NCI-H1436 (cell line): ENCODE measurements at places on chromosomes 6 and 20.

DNA sequence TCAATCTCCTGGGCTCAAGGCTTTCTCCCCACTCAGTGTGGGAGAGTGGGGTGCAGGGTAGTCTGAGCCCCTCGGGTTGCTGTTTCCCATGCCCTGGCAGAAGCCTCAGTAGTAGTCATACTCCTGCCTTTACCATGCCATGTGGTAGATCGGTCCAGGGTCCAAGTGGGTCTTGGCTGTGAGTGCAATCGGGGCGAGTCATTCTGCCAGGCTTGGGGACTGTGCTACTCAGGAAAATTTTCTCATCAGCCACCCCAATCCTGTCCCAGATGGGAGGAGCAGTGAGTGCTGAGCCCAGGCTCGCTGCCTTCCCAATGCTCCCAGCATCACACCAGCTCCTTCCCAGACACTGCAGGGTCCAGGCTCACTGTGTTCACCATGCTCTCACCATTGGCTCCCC, 10.7 kb upstream of the RAET1L start:
- no peak for DNase-seq

DNA sequence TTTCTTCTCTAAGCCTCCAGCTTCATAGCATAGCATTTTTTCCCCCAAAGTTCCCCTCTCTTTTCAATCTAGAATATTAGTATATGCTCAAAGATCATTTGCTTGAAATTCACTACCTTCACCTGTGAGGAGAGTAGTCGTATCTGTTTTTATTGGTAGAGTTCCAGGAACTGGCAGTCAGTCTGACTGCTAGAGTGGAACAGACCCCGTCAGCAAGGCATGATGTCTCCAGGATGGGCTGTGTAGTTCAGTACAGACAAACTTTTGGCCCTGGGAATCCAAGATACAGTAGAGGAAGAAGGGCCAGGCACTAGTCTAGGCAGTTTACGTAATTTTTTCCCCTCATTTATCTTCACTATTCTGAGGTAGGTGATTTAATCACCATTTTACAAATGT, 29.1 kb downstream of the RALY start:
- DNase-seq = no peak

DNA sequence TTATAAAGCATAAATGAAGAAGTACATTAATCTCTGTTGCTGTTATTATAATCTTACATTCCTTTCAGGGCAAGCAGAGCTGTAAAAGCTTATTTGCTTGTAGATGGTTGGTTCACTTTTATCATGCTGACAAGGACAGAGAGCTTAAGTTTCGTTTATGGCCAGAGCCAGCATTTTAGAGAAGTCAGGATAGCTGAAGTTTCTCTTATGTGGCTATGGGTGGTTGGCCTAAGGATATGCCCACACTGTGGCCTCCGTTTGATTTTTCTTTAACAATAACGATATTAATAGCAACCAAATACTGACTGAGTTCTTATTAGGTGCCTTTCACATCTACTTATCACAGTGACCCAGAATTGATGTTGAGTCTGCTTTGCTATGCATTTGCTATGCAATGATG, 78.5 kb downstream of the FARS2 start:
- no peak for DNase-seq

GRCh38 chr6:10854922-10855632, 16.7 kb upstream of the MAK start:
- no peak for DNase-seq

DNA sequence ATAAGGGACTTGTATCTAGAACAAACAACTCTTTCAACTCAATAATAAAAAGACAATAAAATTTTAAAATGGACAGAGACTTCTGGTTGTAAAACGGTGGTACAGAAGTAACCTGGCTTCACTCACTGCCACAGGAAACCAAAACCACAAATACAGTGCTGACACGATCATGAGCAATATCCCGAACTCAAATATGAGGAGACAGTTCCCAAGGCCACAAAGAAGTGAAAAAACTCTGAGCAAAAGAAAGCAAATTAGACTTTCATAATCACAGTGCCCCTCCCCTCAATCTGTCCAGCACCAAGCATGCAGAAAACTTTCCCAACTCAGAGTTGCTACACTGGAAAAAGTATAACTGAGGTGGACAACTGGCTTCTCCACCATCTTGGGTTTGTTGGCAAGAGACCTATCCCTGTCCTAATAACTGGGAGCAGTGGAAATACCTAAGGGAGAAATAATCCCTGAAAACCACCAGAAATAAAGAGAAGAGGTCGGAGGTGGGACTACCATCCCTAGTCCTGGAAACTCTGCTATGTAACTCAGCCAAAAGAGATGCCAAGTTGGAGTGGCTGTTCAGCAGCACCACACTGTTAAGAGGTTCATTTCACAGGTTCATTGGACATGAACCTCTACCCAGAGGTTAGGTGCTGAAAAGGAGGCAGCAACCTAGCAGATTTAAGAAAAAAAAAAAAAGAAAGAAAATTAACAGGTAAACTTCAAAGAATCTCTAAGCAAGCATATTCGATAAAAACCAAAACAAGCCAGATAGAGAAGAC, 55.5 kb downstream of the REV3L start:
- no peak for DNase-seq

- DNase-seq = no peak
Observed at GRCh38 chr6:9539231-9539755, 875.6 kb downstream of the TFAP2A start.

- no peak for DNase-seq
Observed at GRCh38 chr6:47007657-47008396, 34.3 kb downstream of the ADGRF1 start.
